ENCODE measurements at places on chromosomes 12 and 14.

- no peak for DNase-seq
These were observed 40.0 kb upstream of the CAPRIN2 start for GRCh38 chr12:30794591-30795409.

DNA sequence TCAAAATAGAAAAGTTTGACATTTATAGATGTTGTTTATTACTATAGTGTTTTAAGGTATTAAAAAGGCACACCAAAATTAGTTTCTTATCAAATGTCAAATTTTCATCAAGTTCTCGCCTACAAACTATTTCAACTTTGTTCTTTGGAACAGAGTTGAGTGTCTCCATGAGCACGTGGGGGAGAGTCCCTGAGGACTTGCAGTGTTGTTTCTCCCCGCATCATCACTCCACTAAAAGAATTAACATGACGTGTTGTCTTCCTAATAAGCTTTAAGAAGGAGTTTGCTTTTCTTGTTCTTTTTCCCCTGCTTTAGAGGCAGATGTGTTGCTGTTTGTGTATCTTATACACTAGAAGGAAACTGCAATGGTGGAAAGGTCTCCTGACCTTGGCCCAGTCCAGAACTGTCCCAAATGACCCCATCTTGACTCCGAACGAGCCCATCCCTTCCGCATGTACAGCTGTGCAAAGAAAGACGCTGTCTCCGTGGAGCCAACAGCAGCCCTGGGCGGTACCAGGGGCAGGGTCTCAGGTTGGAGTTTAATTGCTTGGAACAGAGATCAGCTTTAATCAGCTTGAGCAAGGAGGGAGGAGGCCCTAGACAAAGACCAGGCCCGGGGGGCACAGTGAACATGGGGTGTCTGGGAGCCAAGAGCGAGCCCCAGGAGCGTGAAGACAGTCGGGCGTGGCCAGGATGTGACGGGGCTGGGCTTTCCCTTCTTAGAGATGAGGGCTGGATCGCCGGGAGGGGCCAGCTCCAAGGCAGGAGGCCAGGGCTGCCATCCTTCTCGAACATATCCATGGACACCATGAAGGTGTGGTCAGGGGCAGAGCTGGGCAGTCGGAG is 215.4 kb upstream of the RTL1 start:
- DNase-seq: no peak

GRCh38 chr14:81453166-81453766 is 53.1 kb upstream of the STON2 start:
- DNase-seq: no peak

- DNase-seq: no peak
These were observed 170.9 kb downstream of the SLC6A15 start for GRCh38 chr12:84741692-84742091.

GRCh38 chr12:80704420-80704819 is 3.0 kb upstream of the MYF6 start:
- no peak for DNase-seq

DNA sequence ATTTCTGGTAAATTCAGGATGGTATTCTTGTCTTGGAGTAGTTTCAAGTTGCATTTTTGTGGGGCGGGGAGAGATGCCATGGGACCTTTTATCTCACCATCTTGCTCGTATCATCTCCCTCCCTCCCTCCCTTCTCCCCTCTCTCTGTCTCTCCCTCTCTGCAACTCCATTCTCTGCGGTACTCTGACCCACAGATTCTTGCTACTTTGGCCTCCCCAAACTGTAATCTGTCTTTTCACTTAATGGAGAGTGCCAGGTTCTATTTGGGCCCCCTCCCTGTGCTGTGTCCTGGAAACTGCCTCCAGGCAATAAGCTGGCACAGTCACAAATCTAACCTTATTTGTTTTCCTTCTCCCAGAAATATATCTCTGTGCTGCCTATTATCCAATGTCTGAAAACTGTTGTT is 175.2 kb downstream of the PAWR start:
- no peak for DNase-seq

Data from stimulated activated CD8-positive, alpha-beta memory T cell treated with anti-CD3 and anti-CD28 coated beads, Interleukin-12 subunit alpha, Interleukin-12 subunit beta, amount 100 ng/mL, for 4 hours (primary cell).